ENCODE measurements at places on chromosomes 11 and 22.

DNA sequence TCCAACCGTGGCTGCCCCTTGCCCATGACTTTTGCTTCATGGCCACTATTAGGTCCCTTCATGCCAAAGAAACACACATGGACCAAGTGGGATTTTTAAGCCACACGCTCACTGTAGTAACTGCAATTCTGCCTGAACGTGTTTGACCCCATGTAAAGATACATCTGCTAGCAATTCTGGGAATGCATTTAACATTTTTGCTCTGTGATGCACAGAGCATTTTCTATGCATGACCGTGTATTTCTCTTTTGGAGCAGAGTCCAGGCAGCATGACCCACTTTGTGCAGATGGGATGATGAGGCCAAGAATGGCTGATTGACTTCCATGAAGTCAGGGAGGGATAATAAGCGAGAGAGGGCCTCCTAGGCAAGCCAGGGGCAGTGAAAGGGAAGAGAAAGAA is 108.5 kb downstream of the TP53I11 start:
- DNase-seq, result no peak

DNA sequence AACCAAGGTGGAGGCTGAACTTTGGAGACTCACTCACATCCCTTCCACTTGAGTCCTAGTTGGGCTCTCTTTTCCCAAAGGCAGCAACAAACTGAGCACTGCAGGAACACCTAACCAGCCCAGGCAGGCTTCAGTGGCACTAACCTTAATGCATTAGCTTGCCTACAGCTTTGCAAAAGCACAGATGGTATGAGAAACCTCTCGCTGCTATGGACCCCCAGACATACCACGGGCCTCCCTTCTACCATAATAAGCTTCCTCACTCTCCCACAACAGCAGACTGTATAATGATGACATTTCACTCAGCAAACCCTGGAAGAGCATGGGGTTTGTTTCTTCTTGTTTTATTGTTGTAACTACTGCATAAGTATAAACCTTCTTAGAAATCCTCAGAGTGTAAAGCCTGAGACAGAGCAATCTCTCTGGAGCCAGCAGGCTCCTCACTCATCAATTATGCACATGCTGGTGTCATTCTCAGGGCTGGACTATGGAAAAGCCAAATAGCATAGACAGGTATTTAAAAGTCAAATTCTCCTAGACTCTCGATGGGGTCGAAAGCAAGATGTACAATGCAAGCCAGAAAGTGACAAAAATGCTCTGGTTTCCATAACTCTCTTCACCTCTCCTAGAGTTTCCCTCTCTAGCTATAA is 167.6 kb downstream of the NXPE2 start:
- no peak for DNase-seq

- no peak for DNase-seq
These were observed 34.6 kb downstream of the OTOG start for GRCh38 chr11:17581732-17582053.

GRCh38 chr11:37336401-37336800 is 738.4 kb upstream of the RAG2 start:
- DNase-seq, result no peak

DNA sequence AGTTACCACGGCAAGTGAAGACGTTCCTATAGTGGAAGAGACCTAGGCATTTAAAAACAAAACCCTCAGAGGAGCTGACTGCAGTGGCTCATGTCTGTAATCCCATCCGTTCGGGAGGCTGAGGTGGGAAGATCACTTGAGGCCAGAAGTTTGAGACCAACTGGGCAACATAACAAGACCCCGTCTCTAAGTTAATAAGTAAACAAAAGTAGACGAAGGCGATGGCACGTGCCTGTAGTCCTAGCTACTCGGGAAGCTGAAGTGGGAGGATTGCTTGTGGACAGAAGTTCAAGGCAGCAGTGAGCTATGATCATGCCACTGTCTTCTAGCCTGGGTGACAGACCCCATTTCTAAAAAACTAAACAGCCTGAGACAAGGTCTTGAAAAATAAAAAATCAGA is 3.8 kb upstream of the ADSL start:
- no peak for DNase-seq

DNA sequence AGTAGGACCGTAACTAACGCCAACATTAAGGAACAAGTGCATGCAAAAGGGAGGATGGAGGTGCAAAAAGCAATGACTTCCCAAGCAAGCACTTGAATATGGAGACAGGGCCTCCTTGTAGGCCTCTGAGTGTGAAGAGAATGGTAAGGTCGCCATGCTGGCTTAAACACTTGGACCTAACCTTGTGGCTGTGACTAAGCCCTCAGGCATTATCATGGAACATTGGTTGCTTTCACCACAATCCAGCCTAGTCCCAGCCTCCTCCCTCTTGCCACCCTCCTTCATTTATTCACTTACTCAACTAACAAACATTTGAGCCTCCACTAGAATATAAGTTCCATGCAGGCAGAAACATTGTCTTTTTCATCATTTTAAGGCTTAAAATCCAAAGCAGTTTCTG is 11.9 kb upstream of the SYTL2 start:
- DNase-seq, result peak; percentile 86

GRCh38 chr22:23313791-23314567 is 133.7 kb downstream of the BCR start:
- DNase-seq, result no peak

All from HT1080 (cell line).